PC-9 (cell line): ENCODE measurements at places on chromosomes 2 and 18. TPM values are rescaled to one million over a fixed set of nuclear protein-coding genes. Genes with fewer than 3 reads are reported as not detected.
A peak's percentile ranks its signal among the peaks of the same experiment; 100 is the strongest.

SERPINB13 gene
- total RNA-seq = not detected in 2 replicates

TMEM200C gene
- not detected in 2 replicates for total RNA-seq

PDCD1 gene
- not detected in 2 replicates for total RNA-seq

CCDC141 gene
- not detected in 2 replicates for total RNA-seq

- DNase-seq = no peak
Observed at GRCh38 chr18:55633032-55633431, 45.0 kb upstream of the TCF4 start.

GRCh38 chr18:58095222-58095621 is 51.2 kb downstream of the NEDD4L start:
- no peak for DNase-seq

DNA sequence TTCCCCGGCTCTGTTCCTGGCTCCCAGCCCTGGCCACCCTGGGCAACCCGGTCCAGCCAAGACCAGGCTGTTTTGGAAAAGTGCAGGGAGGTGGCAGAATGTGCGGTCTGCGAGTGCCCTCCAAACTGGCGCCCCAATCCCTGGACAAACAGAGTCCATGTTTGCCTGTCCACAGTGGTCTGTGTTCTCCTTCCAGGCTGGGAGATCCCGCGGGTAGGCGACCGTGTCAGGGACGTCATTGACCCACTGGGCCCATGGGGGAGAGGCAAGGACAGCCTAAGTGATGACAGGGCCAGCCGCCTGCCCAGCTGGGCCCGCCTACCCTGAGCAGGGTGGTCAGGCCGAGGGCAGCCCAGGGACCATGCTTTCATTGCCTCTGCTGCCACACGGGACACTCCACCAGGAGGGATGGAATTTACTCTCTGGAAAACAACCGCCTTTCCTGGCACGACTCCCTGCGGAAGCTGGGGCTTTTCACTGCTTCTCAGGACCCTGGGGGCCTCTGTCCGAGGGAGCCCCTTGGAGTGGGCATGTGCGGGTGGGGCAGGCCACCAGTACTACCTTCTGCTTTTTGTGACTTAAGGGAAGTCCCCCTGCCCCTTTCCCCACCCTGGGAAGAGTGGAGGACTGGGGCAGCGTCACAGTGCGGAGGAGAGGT is 20.1 kb downstream of the CYP26B1 start:
- DNase-seq = no peak

- peak; percentile 45 for DNase-seq
Observed at GRCh38 chr2:220198896-220199295, 571.5 kb downstream of the SLC4A3 start.

GRCh38 chr2:43800894-43801293 is 27.1 kb downstream of the DYNC2LI1 start:
- DNase-seq = no peak

DNA sequence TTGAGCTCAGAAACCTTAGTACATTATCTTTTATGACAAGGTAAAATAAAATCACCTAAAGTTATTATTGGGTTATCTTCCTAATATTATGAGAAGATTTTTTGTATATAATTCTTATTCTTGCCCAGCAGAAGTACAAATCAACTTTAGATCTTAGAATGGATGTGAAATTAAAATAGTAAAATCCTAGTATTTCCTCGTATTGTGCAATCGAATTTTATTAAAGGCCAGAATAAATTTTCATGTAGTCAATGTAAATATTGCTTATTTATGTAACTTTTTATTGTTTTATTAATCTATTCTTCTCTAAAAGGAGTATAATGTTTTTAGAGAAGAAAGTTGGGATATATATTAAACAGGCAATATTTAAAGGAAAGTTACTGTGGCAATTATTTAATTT is 12.7 kb downstream of the MARS2 start:
- no peak for DNase-seq

- DNase-seq = no peak
Observed at GRCh38 chr18:3590096-3590630, 140.2 kb downstream of the TGIF1 start.

DNA sequence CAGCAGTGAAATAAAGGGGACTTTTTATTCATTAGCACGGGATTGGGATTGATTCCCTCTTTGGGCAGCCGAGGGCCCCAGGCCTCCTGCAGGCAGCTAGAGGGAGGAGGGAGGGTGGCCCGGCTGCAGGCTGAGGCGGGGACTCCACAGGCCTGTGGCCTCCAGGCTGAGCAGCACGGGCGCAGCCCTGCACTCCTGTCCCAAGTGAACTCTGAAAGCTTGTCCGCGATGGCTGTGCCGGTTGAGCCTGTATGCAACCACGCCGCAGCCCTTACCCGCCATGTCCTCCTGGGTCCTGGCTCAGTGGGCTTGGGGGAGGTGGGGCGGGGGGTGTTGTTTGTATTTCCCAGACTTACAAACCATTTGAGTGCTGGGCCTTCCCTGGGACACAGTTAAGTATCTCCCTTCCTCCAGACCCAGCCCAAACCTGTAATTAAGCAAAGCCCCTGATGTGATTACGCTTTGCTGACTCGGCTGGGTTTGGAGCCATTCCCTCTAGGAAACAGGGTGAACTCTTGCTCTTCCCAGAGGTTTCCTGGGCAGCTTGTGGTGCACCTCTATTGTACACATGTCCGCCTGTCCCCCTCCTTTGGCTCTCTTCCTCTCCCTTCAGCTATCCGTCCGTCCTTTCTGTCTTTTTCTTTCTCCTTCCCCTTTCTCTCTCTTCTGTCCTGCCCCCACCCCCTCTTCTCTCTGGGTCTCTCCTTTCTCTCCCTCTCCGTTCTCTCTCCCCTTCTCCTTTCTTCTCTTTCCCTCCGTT is 5.3 kb downstream of the GLI2 start:
- DNase-seq = no peak

DNA sequence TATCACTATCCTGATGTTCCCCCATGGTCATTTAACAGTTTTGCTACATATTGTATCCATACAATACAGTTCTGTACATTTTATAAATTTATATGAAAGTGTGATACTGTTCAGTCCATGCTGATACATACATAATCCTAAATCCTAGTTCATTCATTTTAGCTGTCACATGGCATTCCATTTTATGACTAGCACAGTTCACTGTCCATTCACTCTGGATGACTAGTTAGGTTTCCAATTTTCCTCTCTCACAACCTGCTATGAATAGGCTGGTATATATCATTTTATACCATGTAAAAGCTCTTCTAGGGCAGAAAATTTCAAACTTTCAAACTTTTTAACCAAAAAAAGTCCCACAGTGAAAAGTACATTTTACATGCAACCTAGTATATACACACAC is 15.2 kb downstream of the SMAD2 start:
- no peak for DNase-seq

DNA sequence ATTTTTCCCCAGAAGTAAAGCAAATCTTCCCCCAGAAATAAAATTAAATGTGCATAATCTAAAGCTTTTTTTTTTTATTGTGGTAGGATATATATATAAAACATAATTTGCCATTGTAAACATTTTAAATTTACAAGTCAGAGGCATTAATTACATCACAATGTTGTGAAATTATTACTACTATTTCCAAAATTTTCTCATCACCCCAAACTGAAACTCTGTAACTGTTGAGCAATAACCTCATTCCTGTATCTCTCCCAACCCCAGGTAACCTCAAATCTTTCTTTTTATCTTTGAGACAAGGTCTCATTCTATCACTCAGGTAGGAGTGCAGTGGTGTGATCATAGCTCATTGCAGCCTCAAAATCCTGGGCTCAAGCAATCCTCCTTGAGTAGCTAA is 11.2 kb downstream of the MRPL19 start:
- no peak for DNase-seq

- no peak for DNase-seq
Observed at GRCh38 chr2:38279201-38279600, 97.9 kb downstream of the ATL2 start.

- no peak for DNase-seq
Observed at GRCh38 chr2:71291398-71291797, 40.2 kb upstream of the ZNF638 start.

- no peak for DNase-seq
Observed at GRCh38 chr2:42810971-42811811, 18.8 kb upstream of the HAAO start.
